ENCODE measurements at places on chromosomes 4 and X.

GRCh38 chr4:155592938-155593297 lies 73.7 kb upstream of the GUCY1A1 start:
- DNase-seq, result no peak

DNA sequence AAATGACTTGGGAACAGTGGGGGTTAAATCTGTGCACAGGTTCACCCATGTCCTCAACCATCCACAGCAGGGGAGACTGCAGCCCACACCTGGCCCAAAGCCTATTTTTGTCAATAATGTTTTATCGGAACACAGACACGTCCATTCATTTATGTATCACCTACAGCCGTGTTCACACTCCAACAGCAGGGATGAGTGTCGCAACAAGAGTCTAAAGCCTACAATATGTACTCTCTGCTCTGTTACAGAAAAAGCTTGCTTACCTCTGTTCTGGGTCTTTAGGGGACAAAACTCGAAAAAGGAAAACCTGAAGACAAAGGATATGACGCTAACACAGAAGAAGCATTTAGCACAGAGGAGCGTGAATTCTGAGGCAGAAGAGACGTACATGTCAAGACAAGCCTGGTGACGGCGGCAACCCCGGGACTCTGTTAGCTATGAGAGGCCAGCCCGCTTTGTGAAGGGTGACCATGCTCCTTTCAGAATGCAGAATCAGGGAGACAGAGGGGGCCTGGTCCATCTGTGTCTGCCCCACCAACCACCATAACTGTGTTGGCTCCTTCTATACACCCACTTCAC lies 45.5 kb downstream of the AFAP1 start:
- no peak for DNase-seq

GRCh38 chr4:16195209-16195608 lies 31.1 kb downstream of the TAPT1 start:
- no peak for DNase-seq

- DNase-seq, result peak; percentile 74
Observed at GRCh38 chr4:6688879-6689505, 4.7 kb upstream of the S100P start.

DNA sequence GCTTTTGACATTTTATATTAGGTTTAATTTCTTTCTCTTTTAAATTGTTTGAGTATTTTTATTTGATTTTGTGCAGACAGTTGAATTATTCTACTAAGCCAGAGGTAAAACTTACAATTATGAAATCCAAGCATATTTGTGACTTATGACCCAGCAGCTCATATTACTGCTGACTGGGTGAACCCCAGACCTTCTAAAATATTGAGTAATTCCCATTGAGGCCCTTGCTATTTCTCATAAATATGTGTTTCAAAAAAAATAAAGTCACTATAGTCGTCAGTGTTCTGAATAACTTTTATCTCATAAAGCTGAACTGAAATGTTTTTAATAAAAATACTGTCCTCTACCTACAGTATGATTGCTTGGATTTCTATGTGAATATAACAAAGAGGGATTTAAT lies 303.1 kb downstream of the IQCM start:
- DNase-seq, result no peak

DNA sequence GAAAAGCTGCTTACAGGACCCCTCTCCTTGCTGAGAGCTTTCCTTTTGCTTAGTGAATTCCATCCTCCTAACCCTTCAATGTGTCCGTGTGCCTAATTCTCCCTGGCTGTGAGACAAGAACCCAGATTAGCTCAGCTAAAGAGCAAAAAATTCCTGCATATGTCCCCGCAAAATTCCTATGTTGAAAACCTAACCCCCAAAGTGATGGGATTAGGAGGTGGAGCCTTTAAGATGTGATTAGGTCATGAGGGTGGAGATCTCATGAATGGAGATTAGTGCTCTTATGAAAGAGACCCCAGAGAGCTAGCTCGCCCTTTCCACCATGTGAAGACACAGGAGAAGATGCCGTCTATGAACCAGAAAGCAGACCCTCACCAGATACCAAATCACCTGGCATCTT lies 503.0 kb upstream of the DIAPH2 start:
- DNase-seq, result no peak

- DNase-seq, result no peak
Observed at GRCh38 chr4:169079942-169080827, 70.1 kb upstream of the CBR4 start.

DNA sequence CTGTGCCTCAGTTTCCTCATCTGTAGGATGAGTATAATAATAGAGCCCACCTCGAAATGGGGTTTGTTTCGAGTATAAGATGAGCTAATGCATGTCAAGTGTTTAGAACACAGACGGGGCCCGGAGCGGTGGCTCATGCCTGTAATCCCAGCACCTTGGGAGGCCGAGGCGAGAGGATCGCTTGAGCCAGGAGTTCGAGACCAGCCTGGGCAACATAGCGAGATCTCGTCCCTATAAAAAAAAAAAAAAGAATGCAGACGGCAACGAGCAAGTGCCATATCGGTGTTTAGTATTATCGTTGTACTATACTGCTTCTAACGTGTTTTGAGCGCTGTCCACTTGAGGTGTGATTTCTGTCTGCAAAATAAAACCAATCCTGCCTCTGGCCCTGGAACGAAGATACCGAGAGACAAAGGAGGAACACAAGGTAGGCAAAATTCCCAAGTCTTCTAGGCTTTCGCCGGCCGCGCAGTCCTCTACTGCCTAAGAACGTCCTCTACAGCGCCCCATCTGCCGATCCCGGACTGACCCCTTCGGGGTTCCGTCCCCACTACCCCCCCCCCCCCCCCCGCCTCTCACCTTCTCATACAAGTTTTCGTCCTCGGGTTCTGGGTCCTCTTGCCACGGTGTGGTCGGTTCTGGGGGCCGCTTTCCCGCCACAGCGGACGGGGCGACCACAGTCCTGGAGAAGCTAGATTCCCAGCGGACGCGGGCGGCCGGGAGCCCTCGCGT lies 442 bp downstream of the NDUFB11 start:
- DNase-seq, result no peak

- DNase-seq, result no peak
Observed at GRCh38 chr4:104025251-104025650, 305.5 kb upstream of the TACR3 start.

DNA sequence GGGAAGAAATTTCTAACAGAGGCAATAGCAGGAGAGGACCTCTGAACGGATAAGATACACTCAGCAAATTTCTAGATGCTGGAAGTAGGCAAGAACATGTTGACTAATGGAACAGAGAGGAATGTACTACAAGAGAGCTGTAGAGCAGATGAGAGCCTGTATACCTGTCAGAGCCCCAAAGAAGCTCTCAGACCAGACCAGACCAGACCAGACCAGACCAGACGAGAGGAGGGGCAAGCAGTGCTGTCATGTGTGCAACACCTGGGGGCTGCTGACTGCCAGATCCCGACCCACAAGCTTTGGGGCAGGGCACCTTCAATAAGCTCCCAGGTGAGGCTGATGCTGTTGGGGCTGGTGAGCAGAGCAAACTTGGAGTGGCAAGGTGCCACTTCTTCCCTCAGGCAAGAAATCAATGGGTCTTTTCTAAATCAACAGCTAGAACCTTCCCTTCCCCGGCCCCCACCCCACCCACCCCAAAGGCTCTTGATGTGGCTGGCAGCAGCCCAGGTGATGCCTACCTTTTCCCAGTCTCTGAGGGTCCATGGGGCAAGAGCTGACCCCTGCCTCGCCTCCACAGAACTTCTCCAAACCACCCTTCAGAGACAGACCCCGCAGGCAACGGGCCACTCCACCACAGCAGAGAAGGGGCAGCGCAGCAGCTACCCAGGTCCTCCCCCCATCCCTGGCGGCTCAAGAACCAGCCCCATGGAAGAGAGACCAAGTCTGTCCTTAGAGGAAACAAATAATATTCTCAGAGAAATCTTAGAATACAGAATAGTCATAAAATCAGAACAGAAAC lies 32.7 kb downstream of the MECP2 start:
- no peak for DNase-seq

GRCh38 chr4:53847965-53848364 lies 216.4 kb downstream of the CHIC2 start:
- no peak for DNase-seq
